H9 (cell line): ENCODE measurements at places on chromosomes 13 and 19.

DNA sequence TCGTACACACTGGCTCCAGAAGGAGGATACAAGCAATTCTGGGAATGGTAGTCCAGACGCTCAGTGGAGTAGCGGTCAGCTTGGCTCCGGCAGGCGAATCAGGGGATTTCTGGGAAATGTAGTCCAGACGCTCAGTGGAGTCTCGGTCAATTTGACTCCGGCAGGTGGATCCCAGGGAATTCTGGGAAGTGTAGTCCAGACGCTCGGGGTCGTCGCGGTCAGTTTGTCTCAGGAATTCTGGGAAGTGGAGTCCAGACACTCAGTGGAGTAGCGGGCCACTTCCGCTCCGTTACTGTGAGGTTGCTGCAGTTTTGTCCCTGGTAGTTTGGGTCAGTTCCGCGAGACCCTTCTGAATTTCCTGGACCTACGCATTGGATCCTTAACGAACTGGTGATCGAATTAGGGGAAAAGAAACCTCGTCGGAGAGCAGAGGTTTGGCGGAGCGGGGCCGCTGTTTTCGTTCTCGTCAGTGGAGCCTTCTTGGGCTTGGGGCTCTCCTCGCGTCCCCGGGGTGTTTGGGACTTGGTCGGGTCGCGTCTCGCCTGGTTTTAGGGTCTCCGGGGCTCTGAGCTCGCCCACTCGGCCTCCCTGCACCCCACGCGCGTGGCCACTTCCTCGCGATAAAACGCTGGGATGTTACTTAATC is at the start of gene ZNF225:
Gene ZNF225, plus strand, starts transcription at position 262 of the 646 bp plus-strand sequence. CDS start 2,429 bp downstream, outside the sequence.
- DNase-seq, result peak; percentile 99

- no peak for DNase-seq
Observed at GRCh38 chr13:80160110-80160509, 180.8 kb downstream of the SPRY2 start.

- DNase-seq, result no peak
Observed at GRCh38 chr19:38701455-38702063, 42.7 kb downstream of the CAPN12 start.

DNA sequence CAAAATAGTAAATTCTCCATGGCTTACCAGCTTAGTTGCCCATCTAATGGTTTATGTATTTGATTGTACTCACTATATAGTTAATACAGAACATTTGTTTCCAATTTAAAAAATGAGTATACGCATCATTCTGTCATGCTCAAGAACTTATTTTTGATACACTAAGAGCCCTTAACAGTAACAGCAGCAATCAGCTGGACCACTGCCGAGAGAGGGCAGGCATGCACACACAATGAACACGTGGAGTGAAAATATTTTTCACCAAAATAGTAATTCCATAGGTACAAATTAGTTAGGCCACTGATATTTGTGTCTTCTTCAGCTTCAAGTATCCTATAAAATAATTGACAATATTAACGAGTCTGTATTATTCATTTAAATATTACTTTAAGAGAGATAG is 109.9 kb downstream of the KLF12 start:
- no peak for DNase-seq

- no peak for DNase-seq
Observed at GRCh38 chr13:113954046-113954835, 19.6 kb downstream of the C13orf46 start.

- DNase-seq, result no peak
Observed at GRCh38 chr13:70894258-70894657, 786.0 kb upstream of the KLHL1 start.

DNA sequence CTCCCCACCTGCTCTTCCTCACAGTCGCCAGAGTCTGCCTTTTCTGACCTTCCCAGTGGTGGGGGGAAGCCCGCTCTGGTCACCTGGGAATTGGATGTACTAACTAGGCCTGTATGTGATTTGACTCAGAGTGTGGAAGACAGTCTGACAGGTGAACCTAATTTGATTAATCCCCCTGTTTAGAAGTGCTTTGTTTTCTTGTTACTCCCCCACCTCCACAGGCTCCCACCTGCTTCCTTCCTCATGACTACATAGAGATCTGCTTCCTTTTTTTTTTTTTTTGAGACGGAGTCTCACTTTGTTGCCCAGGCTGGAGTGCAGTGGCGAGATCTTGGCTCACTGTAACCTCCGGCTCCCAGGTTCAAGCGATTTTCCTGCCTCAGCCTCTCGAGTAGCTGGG is 44.0 kb downstream of the COG3 start:
- DNase-seq, result no peak

- DNase-seq, result no peak
Observed at GRCh38 chr13:29294821-29295220, 300.7 kb downstream of the SLC7A1 start.

- peak; percentile 48 for DNase-seq
Observed at GRCh38 chr13:24225930-24226329, 65.4 kb downstream of the SPATA13 start.

DNA sequence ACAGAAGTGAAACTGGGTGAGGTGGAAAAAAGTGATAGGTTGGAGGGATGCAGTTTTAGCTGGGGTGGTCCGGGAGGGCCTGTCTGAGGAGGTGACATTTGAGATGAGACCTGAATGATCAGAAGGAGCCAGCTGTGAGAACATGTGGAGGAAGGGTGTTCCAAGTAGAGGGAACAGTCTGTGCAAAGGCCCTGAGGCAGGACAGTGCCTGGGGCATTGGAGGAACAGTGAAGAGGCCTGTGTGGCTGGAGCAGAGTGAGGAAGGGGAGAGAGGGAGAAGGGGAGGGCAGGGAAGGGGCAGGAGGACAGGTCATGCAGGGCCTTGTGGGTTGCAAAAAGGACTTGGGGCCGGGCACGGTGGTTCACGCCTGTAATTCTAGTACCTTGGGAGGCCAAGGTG is 36.3 kb upstream of the PTPRS start:
- DNase-seq, result no peak

DNA sequence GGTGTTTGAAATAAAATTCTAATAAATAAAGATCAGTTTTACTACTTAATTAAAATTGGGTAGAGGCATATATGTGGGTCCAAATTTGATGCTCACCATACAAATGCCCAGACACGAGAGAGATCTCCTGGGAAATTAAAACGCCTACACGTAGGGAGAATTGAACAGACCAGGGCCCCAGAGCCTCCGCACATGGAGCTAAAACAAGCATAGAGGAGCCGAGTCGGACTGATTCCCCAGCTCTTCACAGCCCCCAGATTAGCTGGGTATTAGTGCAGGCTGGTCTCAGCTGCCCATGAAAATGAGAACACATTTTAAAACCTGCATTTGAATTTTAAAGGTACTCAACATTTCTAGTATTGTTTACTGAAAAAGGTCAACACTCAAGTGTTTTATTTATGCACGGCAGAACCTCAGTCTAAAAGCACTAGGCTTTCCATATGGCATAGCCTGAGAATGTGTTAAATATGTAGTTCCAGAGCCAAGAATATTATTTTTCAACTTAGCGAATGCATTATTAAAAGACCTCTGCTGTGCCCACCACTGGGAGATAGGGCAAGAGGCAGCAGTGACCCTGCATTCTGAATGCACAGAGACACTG is 344.8 kb downstream of the ENOX1 start:
- no peak for DNase-seq

GRCh38 chr13:78680576-78681350 is 21.8 kb upstream of the OBI1 start:
- no peak for DNase-seq

DNA sequence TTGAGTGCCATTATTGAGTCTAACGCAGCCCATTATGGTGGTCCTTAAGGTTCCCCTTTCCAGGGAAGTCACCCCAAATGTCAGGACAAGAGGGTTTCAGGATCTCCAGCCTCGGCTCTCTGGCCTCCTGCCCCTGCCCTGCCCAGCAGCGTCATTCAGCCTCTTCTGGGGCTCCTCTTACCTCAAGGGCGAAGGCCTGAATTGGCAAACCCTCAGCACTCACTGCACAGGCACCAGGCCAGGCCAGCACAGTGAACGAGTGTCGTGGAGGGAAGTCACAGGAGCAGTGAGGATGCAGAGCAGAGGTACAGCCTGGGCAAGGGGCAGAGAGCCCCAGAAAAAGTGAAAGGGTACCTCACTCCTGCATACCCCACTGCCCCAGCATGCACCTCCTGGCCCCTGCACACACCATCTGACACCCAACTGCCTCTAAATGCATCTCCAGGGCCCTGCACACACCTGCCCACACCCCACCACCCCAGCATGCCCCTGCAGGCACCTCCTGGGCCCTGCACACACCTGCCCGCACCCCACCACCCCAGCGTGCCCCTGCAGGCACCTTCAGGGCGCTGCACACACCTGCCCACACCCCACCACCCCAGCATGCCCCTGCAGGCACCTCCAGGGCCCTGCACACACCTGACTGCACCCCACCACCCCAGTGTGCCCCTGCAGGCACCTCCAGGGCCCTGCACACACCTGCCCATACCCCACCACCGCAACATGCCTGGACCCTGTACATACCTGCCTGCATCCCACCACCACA is 19.8 kb downstream of the SLC25A42 start:
- no peak for DNase-seq

DNA sequence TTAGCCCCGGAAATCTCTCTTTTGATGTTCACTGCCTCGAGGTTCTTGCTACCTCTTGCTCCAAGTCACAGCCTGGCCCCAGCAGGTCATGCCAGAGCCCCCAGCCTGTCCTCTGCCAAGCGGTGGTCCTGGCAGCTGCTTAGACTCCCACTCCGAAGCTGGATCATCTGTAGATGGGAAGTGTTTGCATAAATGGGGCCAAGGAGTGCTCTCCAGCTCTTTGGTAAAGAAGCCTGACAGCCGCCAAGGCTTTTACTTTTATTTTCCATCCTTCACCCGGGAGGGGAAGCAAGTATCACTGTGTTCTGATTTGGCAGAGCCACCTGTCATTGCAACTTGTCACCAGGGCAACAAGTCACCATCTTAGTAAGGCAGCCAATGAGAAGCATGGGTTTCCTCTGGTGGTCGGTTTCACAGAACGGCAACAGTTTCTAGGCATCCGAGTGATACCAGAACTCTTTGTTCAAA is 10.6 kb upstream of the RETN start:
- no peak for DNase-seq

- DNase-seq, result no peak
Observed at GRCh38 chr19:34350161-34350561, 14.8 kb upstream of the GPI start.

DNA sequence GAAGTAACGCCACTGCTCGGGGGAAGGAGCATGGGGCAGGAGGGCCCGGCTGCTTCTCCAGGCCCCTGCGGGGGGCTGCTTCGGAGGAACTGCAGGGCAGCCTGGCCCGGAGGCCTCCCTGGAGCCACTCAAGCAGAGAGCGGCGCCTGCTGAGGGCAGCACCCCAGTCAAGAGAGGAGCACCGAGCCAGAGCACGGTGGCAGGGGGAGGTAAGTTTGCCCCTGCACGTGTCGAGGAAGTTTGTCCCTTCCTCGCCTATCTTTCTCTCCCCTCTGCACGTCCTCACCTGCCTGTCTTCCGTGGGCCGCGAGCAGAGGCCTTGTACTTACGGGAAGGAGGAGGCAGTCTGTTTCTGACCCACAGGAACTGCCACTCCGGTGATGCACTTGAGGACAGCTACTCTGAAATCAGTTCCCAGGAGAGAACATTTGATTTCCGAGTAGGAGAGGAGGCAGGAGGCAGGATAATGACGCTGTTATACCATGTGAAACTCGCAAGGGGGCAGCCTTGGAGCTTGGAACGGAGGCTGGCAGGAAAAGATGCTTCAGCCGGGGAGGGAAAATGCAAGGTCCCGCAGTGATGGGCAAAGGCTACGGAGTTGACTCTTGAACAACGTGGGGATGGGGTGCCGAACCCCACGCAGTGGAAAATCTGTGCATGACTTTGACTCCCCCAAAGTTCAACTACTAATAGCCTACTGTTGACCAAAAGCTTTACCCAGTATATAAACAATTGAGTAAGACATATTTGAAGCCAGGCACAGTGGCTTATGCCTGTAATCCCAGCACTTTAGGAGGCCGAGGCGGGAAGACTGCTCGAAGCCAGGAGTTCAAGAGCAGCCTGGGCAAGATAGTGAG is 5.0 kb downstream of the FFAR1 start:
- DNase-seq, result peak; percentile 82

GRCh38 chr13:100588331-100589177 is at the start of gene GGACT:
GGACT (minus strand) TSS chr13:100588789; CDS start chr13:100532591, 56,198 bp downstream.
- peak; percentile 83 for DNase-seq

DNA sequence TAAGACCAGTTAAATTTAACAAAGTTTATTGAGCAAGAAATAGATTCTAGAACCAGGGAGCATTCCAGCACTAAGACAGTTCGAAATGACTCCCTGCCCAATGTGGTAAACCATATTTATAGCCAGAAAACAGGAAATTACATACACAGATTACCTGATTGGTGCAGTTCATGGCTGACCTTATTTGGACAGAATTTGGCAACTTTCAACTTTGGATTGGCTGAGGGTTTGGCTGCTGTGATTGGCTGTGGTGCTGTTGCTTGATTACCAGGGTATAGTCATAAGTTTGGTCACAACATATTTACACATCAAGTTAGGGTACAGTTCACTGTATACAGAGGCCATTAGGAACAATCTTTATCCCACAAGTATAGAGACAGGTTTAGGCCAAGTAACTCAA is 984.8 kb upstream of the MIR17HG start:
- DNase-seq, result no peak

- no peak for DNase-seq
Observed at GRCh38 chr19:40682431-40682964, 8.0 kb downstream of the NUMBL start.

GRCh38 chr13:42333613-42334328 is 61.8 kb downstream of the AKAP11 start:
- DNase-seq, result peak; percentile 41

DNA sequence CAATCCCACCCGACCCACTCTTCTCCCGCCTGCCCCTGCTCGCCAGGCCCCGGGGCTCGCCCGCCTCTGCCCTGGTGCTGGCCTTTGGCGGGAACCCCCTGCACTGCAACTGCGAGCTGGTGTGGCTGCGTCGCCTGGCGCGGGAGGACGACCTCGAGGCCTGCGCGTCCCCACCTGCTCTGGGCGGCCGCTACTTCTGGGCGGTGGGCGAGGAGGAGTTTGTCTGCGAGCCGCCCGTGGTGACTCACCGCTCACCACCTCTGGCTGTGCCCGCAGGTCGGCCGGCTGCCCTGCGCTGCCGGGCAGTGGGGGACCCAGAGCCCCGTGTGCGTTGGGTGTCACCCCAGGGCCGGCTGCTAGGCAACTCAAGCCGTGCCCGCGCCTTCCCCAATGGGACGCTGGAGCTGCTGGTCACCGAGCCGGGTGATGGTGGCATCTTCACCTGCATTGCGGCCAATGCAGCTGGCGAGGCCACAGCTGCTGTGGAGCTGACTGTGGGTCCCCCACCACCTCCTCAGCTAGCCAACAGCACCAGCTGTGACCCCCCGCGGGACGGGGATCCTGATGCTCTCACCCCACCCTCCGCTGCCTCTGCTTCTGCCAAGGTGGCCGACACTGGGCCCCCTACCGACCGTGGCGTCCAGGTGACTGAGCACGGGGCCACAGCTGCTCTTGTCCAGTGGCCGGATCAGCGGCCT is 4.1 kb downstream of the LRFN3 start:
- no peak for DNase-seq

- no peak for DNase-seq
Observed at GRCh38 chr13:47094734-47095434, 198.0 kb upstream of the HTR2A start.

GRCh38 chr19:3575260-3575741 is 2.6 kb downstream of the HMG20B start:
- DNase-seq, result peak; percentile 88
